NCI-H187 (cell line): ENCODE measurements at places on chromosomes 11 and 22.

GRCh38 chr11:17611503-17612220 lies 64.6 kb downstream of the OTOG start:
- DNase-seq = no peak

GRCh38 chr11:118092907-118093571 lies 6.3 kb upstream of the SMIM35 start:
- no peak for DNase-seq

DNA sequence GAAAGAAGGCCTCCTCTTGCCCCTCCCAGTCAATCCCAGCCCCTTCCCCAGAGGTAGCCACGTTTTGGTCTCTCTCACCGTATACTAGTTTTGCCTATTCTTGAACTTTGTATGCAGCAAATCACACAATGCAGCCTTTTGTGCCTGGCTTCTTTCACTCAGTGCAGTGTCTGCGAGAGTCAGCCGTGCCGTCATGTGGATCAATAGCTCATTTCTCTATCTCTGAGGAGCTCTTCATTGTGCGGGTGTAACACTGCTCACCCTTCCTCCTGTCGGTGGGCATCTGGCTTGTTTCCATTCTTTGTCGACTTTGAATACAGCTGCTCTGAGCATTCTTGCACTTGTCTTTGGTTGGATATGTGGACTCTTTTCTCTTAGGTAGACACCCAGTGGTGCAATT lies 146.5 kb downstream of the CACNA1I start:
- no peak for DNase-seq

GRCh38 chr11:34176751-34177209 lies 71.4 kb downstream of the NAT10 start:
- no peak for DNase-seq

- no peak for DNase-seq
Observed at GRCh38 chr11:64067230-64067993, 31.7 kb downstream of the FLRT1 start.

GRCh38 chr22:26461188-26461810 lies 22.3 kb downstream of the HPS4 start:
- DNase-seq = peak; percentile 17

DNA sequence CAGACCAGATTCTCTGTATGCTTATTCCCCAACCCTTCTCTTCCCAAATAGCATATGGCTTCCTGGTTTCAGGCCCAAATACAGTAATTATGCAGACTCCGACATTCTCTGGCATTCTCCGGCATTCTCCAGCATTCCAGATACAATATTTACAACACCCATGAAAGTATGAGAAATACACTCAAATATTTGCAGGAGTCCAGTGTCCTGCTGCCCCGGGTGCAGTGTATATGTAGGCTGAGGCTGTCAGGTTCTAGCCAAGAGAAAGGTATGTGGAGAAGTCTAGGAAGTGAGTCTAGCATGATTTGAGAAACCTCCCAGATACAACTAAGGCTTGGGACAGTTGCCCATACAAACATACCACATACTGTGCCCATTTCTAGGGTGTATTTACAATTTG lies 160.7 kb downstream of the SOX6 start:
- DNase-seq = no peak

DNA sequence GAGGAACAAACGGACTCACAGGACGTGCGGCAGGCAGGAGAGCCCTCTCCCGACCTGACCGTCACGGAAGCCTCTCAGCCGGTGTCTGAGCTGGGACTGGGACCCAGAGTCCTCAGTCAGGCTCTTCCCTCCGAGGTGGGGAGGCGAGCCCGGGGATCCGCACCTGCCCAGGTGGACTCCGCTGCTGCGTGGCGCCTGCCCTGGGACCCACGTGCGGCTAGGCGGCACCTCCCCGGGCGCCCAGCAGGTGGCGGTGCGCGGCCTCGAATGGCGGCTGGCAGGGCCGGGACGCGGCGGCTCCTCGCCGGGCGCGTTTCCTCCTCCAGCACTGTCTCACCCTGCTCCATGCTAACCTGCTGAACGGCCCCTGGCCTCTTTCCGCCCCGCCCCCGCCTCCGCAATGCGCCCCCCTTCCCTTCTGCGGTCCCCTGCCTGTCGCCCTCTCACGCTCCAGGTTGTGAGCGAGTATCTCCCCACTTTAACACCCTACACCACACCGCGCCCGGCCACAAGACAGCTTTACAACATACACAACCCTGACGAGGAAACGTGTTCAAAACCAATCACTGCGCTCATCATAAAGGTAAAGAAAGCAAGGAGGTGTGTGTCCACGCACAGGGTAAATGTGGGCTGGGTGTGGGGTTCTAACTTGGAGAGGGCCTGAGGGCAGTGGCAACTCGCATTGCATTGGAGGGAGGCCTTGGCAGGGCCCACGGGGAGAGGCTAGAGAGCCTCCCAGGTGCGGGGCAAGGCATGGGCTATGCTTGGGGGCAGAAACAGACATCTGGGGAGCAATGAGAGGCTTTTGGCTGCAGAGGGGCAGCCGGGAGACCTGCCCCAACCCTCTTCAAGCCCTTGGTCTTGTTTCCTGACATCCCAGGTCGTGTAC lies 25.9 kb upstream of the ATXN10 start:
- no peak for DNase-seq

GRCh38 chr22:31723723-31724122 lies 26.2 kb downstream of the PRR14L start:
- DNase-seq = no peak

DNA sequence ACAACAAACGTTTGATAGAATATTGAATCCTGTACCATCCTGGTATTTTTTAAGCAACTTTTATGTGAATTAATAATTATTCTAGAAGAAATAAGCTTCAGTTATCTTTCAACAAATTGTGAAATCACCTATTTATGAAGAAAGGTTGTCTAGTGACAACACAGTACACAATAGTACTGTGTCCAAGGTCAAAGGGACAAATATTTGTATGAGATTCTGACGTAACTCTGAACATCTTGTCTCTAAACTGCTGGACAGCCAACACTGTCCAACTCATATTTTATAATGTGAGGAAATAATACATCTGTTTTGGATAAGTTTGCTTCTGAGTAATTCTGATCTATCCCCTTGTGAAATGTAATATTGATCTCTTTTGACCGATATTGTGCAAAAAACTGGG lies 18.9 kb downstream of the CASP5 start:
- DNase-seq = no peak
